ENCODE measurements at places on chromosomes 2 and 18.

DNA sequence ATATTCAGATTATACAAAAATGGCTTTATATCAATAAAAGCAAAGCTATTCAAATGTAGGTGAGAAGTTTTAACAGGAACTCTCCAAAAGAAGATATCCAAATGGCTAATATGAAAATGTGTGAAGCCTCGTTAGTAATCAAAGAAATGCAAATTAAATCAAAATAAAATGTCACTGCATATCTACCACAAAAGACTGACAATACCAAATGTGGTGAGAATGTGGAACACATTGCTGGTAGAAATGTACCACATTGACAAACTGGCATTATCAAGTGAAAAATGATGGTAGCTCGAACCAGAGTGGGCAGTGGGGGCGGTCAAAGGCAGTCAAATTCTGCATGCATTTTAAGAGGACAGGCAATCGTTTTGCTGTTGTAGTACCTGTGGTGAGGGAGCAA is 1012.7 kb downstream of the TDRD15 start:
- no peak for DNase-seq

DNA sequence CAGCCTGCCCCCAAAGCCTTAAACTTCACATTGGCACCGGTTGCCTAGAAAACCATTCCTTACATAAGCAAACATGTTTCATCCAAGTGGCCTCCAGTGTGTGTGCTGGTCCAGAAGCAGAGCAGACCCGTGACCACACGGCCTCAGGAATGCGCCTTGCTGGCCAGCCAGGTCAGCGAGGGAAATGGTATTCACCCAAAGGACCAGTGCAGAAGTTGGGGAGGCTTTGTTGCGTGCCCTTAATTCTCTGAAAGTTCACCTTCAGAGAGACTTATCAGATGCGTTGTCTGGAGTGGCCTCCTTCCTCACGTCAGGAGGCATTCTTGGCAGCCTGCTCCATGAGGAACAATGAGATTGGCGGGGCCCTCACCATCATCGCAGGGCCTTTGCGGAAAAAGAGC is 25.9 kb downstream of the NRP2 start:
- DNase-seq: no peak

- no peak for DNase-seq
Observed at GRCh38 chr2:28758459-28758858, 6.8 kb downstream of the PPP1CB start.

- peak; percentile 19 for DNase-seq
Observed at GRCh38 chr2:152336119-152336853, 1.3 kb downstream of the FMNL2 start.

DNA sequence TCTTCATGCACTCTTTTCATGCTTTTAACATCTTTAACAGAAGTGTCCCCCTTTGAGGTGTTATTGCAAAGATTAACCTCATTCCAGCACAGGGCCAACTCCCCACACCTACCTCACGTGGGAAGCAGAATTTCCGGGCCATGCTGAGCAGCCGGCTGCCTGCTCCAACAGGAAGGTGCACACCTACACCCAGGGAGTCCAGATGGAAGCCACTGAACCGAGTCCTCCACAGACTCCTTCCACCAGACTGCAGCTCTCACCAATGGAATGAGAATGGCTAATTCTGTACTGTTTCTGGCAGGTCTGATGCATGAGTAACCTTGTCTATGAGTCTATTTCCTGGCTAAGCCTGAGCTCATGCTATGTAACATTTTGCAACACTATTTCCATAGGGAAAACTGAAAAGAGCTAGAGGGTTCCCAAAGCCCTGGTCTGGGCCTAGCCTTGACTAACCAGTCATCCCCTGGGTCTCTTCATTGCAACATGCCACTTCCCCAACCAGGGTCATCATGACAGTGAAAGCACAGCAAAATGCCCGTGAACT is 11.0 kb downstream of the ERFE start:
- DNase-seq: no peak

GRCh38 chr2:169716238-169716886 is 17.3 kb upstream of the KLHL23 start:
- peak; percentile 40 for DNase-seq

- no peak for DNase-seq
Observed at GRCh38 chr2:234074751-234075517, 24.4 kb downstream of the SPP2 start.

DNA sequence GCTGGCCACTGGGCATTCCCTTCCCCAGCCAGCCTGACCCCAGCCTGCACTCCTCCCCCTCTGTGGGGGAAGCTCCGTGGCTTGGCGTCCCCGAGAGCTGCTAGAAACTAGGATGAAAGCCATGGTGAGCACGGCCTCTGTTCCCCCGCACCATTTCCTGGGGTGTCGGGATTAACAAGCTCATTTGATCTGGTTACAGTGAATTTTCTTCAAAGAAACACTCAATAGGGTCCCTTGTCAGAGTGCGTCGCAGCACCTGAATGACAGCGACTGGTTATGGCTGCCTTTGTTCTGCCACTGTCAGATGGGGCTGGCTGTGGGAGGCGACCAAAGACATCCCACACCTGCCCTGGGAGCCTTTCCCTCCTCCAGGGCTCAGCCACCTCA is 7.7 kb upstream of the ALPI start:
- no peak for DNase-seq

DNA sequence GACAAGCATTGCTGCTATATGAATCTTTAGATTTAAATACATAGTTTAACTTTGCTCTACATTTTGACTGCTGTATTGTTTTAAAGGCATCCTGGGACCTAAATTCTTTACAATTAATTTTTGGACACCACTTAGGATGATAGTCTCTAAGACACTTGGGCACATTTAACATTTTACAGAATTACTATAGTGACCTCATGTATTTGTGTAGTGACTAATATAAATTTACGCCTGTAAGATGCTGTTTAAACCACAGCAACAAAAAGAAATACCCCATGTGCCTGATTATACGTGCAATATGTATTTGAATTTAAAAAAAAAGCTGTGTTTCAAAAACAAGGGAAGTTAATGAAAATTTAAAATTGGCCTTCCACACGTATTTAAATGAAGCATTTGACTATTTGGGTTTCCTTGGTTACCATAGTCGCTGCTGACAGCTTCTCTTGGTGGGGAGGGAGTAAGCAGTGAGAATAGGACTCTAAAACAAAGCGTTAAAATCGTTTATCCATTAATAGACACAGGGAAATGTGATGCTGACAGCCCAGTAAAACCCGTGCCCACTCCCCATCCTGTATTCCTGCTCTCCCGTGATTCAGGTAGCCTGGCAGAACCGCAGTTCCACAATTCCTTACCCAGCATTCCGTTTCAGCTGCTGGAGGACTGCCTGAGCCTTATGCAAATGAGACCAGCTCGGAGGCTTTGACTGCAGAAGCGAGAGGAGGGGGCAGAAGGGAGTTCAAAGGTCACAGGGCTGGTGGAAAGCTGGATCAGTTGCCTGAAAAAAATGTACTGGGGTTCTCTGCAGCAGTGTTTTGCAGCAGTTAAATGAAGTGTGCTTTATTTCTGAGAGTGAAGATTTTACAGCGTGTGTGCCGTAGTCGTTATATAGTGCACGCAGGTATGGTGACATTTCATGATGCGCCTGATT is 104.3 kb downstream of the CSRNP3 start:
- peak; percentile 70 for DNase-seq

- DNase-seq: no peak
Observed at GRCh38 chr2:28649481-28650265, 102.0 kb upstream of the PPP1CB start.

- DNase-seq: no peak
Observed at GRCh38 chr18:11901826-11902438, 6.2 kb downstream of the MPPE1 start.

GRCh38 chr18:47062471-47062870 is 27.1 kb upstream of the ELOA2 start:
- no peak for DNase-seq

DNA sequence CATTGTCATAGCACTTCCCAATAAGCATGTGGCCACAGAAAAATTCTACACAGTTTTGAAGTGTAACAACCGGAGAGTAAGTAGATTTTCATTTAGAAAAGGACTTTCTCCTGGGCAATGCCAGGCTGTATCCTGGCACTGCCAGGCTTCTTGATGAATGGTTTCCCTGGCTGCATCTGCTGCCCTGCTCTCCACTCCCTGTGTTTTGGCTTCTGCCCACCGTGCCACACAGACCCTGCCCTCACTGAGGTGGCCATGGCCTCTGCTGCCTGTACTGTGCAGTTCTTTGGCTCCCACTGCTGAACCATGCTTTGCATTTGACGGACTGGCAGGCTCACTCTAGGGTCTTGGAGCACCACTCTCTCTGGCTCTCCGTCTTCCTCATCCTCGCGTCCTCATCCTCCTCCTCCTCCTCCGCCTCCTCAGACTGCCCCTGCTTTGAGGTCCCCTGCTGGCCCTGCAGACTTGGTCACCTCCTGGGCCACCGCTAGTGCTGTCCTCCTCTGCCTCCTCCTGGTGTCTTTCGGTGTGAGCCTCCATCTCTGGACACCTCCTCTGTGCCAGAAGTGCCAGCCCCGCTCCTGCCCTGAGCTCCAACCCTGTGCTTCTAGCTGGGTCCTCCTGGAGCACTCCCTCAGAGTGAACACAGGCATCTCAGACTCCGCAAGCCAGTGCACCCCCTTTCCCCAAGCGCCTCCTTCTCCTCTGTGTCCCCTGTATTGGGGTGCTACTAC is 45.9 kb upstream of the CNGA3 start:
- DNase-seq: no peak

DNA sequence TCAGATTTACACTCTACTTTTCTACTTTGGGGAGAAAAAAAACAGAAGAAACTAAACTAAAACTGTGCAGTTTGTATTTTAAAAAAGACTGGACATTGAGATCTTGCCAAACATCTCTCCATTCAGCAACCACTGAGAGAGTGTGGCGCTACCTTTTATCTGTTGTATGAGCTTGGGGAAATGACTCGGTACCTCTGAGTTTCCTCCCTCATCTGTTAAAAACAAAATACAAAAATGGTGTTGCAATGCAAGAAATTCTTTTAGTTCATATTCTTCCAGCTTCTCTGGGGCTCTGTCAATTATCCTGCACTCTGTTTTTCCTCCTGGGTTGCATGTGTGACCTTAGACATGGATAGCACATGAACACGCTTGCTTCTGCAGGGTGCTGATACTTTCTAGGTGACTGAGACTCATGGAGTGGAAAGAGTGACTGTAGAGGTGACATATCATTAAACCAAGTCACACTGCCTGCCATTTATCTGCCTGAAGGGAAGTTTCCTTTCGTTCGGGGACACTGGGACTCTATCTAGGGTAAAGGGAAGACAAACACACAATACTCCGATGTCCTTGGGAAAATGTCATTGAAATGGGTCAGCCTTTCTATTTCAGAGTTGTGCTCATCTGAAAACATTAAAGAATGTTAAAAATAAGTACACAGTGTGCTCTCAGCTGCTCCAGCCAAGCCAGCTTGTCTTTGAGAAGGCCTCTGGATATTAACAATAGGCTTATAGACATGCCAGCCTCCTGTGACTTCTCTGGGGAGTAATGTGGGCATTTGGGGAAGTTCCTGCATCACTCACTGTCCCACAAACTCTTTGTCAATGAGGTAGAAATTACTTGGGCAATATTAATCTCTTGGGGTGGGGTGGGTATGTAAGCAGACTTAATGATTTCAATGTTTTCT is 91.4 kb downstream of the TRIB2 start:
- DNase-seq: no peak

DNA sequence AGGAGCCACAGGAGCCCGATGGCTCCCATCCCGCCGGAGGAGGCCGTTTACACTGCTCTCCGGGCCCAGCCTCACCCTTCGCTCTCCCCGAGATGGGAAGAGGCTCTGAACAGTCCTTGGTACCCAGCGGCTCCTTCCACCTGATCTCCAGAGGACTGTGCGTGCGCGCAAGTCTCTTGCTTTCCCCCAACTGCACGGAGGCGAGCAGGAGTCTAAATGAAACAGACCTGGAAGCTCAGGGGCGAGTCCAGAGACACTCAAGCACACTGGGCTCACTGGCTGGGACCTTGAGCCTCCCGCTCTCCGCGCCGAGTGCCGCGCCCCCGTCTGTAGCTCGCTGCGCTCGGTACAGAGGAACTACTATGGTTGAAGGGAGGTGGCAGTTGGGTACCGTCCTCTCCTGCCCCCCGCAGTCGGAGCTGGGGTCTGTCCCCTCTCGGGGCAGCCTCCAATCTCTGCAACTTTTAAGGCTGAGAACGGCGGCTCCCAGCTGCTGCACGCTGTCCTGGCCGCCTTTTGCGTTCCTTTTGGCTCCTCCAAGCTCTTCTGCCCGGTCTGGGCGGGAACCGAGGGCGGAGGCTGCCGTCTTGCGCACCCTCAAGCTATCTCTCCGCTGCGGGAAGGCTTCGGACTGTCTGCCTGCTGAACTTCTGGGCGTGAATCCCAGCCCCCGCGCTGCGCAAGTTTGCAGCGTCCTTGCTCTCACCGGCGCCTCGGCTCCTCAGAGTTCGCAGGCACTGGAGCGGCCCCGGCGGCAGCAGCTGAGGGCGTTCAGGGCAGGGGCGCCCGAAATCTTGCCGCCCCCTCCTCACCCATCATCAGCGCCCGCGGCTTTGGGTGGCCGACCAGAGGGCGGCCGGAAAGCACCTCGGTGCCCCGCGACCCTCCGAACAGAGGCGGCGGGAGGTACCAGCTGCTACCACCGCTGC is 491 bp downstream of the ALK start:
- peak; percentile 26 for DNase-seq

- DNase-seq: no peak
Observed at GRCh38 chr2:66137606-66138130, 297.3 kb upstream of the MEIS1 start.

DNA sequence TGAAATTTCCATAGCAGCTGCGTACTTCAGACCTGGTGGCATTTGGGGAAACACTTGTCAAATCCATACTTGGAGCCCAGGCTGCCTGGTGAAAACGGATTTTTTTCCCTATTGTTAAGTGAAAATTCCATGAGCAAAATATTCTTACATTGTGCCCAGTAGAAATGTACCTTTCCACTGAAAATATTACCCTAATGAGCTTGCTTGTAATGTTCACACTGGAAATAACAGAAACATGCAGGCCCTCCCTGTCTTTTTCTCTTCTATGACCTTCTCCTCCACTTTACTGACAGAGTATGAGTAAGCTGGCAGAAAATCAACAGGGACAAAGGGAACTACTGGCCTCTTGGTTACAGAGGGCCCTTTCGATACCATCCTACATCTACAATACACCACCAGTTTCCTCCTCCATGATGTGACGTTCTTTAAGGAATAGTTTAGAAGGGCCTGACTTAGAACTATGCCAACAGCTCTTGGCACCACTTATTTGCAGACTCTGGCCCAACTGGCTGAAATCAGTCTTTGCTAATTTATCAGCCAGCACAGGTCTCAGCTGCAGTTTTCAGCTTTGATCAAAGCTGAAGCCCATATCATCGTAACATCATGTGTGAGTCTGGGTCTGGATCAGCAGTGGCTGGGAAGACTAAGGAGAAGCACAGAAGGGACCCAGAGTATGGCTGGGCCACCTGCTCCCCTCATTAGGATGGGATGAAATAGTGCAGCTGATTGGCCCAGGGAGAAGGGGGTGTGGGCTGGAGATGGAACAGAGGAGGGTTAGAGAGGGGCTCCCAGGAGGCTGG is 272.2 kb upstream of the ID2 start:
- DNase-seq: no peak

DNA sequence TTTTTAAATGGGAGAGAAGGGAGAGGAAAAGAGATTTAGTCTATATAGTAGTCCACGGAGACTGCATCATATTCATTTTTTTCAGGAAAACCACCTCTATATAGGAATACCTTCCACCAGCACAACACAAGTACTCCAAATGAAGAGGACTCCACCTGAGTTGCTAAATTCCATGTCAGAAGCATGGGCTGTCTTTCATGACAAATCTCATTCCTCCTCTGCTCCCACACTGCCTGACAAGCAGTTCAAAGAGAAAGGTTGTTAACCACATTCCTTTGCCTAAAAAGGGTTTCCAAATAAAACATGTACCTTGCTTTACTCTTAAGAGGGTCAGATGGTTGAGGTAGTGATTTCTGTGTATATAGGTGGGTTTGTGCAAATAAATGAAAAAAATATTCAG is 122.0 kb downstream of the TMEFF2 start:
- DNase-seq: no peak
